ENCODE measurements at places on chromosomes 11 and 22. TPM values are rescaled to one million over a fixed set of nuclear protein-coding genes. Genes with fewer than 3 reads are reported as not detected.

GRCh38 chr22:38823076-38823475 lies 20.8 kb downstream of the NPTXR start:
- no peaks in the 10 kb centered on the region for H3K4me1 ChIP-seq
- DNase-seq = no peak
- no peaks in the 10 kb centered on the region for H3K27me3 ChIP-seq
- H3K36me3 ChIP-seq = no peaks in the 10 kb centered on the region

DNA sequence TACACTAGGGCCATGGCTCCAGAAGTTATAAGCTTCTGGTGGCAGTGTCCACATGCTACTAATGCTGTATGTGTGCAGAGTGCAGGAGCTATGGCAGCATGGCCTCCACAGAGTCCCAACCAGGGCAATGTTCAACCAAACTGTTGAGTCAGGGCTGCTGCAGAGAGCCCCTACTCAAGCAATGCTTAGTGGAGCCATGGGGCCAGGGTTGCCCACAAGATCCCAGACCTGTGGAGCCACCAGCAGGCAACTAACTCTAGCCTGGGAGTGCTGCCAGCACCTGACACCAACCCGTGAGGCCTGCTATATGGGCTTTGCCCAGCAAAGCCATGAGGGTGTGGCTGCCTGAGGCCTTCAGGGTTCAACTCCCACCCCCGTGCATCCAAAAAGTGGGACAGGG lies 655.2 kb downstream of the TBC1D22A start:
- no peak overlapping the region for H3K4me3 ChIP-seq
- no peaks in the 10 kb centered on the region for H3K4me1 ChIP-seq
- no peak for DNase-seq
- H3K27ac ChIP-seq = no peak overlapping the region
- no peaks in the 10 kb centered on the region for H3K36me3 ChIP-seq

- no peak overlapping the region for H3K4me3 ChIP-seq
- H3K4me1 ChIP-seq = no peaks in the 10 kb centered on the region
- no peaks in the 10 kb centered on the region for H3K36me3 ChIP-seq
- H3K27me3 ChIP-seq = no peaks in the 10 kb centered on the region
These were observed 17.5 kb upstream of the FIBIN start for GRCh38 chr11:26976389-26976788.

DNA sequence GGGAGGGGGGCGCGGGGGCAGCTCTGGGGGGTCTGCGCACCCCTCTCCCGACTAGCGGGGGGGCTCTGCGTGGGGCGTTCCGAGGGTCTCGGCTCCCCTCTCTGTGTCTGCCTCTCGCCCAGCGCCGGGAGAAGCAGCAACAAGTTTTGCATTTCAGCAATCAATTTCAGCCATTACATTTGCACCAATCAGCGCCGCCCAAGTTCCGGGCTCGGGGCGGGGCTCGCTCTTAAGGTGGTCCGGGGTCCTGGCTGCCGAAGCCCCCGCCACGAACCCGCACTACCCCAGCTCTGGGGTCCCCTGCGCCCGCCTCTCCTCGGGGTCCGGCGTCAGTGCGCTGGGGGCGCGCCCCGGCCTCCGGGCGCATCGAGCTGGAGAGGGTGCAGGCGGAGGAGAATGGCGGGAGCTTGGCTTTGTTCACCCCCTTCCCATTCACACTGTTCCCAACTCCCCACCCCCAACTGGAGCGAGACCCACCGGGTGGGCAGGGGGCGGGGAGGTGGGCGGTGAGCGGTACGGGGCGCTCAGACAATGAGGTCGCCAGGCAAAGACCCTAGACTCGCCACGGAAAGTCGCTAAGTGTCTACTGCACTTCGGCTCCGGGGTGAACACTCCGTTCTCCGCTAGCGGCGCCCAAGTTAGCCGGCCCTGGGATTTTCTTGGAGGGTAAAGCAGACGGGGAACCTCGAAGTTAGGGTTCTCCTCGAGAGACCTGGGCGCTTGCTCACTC lies at the start of gene MN1:
MN1 (minus strand) TSS at position 141 of the 730 bp plus-strand sequence. CDS start 1,213 bp downstream, outside the sequence.
- H3K4me3 ChIP-seq = peak within 1 kb of the TSS; percentile 71
- H3K27me3 ChIP-seq = peaks cover 33% of the 10 kb centered on the region
- H3K4me1 ChIP-seq = peaks cover 8% of the 10 kb centered on the region

DNA sequence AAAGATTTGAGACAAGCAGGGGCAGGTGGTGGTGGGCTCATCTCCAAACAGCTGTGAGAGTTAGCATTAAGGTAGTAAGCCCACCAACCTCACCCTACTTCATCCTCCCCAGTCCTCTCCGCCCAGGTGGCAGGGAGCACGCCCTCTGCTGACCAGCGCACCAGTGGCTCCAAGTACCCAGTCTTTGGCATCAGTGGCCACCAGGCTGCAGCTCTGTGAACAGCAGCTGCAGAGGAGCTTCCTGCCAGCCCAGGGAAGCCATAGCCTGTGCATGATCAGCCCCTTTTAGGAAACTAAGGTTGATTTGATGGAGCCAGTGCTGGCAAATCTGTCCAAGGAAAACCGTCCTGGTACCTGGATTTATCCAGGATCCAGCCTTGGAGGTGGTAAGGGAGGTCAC lies 21.7 kb downstream of the CAVIN3 start:
- H3K36me3 ChIP-seq = no peaks in the 10 kb centered on the region
- H3K4me3 ChIP-seq = no peak overlapping the region
- peak; percentile 30 for DNase-seq

CHKA gene
- 14.5 TPM for total RNA-seq

JHY gene
- 1.5 TPM for total RNA-seq

ENTHD1 gene
- total RNA-seq = not detected
